ENCODE measurements at places on chromosomes 4 and X.

GRCh38 chrX:125894947-125895346, 271.1 kb downstream of the DCAF12L2 start:
- no peak for DNase-seq

GRCh38 chrX:10483191-10483831, 137.1 kb downstream of the MID1 start:
- DNase-seq: no peak

DNA sequence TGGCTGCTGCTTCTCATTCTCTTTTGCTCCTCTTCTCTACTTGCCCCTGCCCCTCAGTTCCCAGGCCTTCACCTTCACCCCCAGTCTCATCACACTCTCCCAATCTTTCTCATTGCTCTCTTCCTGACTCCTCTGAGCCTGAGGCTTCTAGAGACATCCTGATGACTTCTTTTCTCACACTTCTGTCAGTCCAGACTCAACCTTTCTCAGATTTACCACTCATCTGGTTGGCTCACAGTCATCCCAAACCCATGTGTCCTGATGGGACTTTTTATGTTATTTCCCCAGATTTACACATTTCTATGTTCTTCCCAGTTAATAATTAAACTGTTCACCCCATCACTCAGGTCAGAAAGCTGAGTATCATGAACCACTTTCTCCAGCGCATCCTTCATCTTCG, 68.0 kb downstream of the TMA16 start:
- DNase-seq: no peak

GRCh38 chr4:124964251-124964650, 251.7 kb upstream of the ANKRD50 start:
- no peak for DNase-seq

- DNase-seq: no peak
Measured at GRCh38 chr4:24664956-24665355, 80.6 kb upstream of the DHX15 start.

GRCh38 chr4:15400981-15401671, 26.7 kb upstream of the C1QTNF7 start:
- no peak for DNase-seq

- DNase-seq: no peak
Measured at GRCh38 chrX:154987940-154988339, 34.6 kb downstream of the F8 start.

GRCh38 chr4:23630110-23630509, 259.7 kb downstream of the PPARGC1A start:
- DNase-seq: no peak

DNA sequence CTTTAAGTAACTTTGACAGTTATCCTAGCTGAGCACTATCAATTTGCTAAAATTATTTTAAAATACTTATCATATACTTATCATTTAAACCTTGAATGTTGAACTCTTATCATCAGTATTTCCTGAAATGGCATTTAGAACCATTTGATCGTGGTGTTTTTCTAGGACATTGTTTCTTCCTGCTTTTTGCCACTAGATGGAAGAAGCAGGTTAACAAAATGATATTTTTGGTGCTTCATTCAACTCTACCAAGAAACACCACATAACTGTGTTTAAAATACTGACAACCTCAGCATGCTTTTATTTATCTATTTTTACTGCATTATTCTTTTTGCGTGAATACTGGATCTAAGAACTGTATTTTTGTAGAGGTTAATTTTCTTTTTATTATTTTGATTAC, 44.6 kb downstream of the C4orf33 start:
- DNase-seq: no peak

DNA sequence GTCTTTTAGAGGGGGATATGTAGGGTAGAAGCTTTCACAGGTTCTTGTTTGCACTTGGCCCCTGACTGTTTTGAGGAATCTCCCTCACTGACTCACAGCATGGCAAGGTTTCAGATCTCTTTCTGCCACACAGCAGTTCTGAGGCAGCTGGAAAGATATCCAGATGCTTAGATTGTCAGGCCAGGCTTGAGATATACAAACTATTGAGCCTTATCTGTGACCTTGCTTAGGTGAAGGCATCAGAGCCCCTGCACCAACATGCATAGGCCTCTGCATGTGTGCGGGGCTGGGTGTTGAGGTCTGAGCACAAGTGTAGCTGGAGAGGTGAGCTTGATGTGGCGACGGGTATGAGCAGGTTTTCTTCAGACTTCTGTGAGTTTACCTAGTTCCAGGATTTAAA, 80.9 kb upstream of the MSANTD1 start:
- DNase-seq: no peak

DNA sequence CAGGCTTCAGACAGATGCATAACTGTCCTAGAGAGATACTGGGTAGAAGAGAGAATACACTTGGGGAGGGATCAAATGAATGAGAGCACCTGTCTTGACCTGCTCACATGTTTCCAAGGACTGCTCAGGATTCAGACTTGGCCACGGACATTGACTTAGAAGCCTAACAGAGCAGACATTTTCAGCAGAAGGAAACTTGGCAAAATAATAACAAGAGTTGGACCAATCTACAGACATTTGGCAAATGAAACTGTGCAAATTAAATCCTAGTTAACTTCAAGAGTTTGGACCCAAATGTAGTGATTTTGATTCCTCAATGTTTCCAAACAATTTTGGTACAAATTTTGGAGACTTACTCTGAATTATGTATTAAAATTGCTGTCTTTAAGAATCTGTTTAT, 223.9 kb downstream of the CAMK2D start:
- DNase-seq: no peak

DNA sequence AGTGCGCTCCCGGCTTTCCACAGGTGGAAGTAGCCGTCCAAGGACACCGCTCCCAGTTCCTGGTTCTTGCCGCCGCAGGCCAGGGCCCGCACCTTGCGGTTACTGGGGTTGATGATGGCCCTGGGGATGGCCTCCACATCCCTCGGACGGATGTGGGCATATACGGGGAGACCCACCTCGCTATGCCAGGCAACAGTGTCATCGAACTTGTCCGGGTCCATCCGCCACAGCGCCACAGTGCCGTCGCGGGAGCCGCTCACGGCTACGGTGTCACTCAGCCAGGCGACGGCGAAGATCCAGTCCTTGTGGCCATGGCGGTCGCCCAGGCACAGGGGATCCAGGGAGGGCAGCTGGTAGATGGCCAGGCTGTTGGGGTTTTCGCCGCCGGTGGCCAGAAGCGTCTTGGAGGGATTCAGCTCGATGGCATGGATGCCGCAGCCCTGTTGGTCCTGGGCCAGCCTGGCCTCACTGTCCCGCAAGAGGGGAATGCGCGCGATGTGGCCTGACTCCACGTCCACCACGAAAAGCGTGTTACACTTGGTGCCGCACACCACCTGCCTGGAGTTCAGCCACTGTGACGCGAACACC, 795 bp downstream of the DCAF12L1 start:
- DNase-seq: no peak

GRCh38 chr4:143559757-143560147, 46.2 kb downstream of the SMARCA5 start:
- no peak for DNase-seq

- DNase-seq: no peak
Measured at GRCh38 chr4:22500831-22501714, 14.8 kb downstream of the ADGRA3 start.

- DNase-seq: no peak
Measured at GRCh38 chrX:53738370-53738906, 51.9 kb upstream of the HUWE1 start.

DNA sequence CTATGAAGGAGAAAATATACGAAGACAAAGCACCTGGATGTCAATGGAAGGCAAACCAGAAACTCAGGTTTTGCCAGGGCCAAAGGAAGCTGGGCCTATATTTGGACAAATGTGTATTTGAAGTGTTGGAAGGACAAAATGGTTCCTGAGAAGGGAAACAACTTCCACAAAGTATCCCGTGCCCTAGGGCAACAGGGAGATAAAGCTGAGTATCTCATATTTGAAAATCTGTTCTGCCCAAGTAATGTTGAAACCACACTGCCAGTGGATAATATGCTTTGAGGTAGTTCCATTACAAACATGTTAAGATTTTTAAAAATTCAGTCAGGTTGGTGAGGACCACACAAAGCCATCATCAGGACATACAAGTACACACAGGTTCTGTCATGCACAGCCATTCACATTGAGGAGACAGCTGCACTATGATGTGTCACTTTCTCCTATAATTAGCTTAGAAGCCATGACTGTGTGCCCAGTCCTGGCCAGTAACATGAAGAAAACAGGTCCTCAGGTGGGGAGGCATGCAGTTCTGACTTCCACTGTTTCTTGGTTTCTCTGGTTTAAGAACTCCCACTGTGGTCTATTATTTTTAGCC, 116.4 kb downstream of the PWWP3B start:
- no peak for DNase-seq

- no peak for DNase-seq
Measured at GRCh38 chr4:142752202-142752786, 93.8 kb downstream of the INPP4B start.

DNA sequence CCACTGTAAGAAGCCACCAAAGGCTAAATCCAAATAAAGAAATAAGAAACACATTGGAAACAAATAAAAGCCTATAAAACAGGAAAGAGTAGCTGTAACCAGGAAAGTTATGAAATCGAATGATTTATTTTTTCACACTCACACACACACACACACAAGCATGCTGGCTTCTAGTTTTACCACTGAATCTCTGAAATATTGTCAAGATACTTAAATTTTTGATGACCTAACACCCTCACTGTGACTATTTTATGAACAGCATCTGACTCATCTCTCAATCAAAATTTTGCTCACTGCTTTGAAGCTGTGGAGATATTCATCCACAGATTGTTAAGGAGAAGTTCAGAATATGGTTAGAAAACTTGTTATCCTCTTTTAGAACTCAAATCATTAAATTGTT, 13.9 kb upstream of the GABRB1 start:
- no peak for DNase-seq

DNA sequence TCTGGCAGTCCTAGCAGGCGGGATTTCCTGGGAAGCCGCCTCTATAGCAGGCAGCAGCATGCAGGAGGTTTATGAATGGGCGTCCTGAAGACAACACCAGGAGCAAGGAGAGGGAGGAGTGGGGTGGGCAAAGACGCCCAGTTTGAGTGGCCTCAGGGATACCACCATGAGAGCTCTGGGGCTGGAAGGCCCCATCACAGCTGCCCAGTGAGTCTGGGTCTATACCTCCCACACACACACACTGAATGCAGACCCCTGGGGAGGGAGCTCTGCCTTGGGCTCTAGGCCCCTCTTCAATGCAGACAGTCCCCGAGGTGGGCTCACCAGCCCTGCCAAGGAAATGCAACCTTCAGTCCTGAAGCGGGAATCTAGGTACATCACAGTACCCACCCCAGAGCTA, 98.6 kb downstream of the AFAP1 start:
- DNase-seq: no peak

DNA sequence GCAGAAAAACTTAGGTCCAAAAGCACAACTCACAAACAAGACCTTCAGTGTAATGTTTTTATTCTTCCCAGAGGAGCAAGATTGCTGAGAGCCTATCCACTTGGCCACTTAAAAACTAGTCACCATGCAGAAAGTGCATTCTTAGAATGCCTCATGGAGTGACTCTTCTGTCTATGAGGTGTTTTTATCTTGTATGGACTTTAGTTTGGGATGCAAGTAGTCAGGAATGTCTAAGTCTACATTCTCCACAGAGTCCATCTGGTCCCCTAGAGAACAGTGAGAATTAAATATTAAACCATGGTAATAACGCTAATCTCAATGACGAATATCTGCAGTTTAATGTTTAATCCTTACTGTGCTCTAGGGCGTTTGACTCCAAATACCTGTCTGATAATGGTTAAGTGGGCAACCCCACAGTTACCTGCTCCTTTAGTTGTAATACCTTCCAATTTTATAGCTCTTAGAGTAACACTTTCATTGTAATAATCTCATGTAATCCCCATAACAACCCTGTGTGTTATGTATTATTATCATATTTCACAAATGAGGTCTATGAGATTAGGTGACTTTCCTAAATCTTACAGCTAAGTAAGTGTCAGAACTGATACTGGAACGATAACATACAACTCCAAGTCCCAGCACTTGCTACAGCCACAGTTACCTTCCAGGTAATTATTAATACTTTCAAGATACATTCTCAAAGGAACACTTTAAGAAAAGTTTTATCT, 235.6 kb upstream of the JADE1 start:
- no peak for DNase-seq

- DNase-seq: no peak
Measured at GRCh38 chr4:151000747-151001429, 14.2 kb downstream of the LRBA start.

- no peak for DNase-seq
Measured at GRCh38 chr4:183107891-183108459, 8.9 kb downstream of the WWC2 start.

DNA sequence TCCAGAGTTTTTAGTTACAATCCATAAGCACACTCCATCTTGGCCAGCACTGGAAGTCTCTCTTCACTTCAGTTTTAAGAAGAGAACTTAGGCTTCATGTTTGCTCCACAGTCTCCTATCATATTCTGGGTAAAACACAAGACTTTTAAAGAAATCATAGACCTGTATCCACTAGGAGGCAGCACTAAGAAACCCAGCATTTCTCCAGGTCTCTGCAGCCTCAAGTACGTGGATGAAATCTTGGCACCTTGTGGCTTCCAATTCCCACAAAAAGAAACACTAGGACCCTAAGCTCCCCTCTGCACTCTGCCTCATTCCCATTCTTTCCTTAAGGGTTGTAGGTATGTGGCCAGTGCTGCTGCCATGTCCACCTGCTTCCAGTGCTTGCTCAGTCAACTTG, 367.3 kb upstream of the CASK start:
- no peak for DNase-seq

DNA sequence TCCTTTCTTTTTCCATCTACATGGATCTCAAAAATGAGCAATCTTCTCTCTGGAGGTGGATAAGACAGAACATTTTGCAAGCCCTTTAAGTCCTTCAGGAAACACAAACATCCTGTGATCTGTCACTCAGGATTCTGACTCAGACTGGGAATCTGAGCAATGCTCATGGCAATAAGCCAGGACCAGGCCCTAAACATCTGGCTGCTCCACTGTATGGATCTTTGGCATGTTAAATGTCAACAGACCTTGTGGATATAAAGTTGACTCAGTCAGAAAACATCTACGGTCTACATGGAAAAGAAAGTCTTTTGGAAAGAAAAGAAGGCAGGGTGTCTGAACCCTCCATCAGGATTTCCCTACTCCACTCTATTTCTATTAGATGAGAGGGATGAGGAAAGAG, 17.8 kb upstream of the CHIC2 start:
- DNase-seq: no peak

DNA sequence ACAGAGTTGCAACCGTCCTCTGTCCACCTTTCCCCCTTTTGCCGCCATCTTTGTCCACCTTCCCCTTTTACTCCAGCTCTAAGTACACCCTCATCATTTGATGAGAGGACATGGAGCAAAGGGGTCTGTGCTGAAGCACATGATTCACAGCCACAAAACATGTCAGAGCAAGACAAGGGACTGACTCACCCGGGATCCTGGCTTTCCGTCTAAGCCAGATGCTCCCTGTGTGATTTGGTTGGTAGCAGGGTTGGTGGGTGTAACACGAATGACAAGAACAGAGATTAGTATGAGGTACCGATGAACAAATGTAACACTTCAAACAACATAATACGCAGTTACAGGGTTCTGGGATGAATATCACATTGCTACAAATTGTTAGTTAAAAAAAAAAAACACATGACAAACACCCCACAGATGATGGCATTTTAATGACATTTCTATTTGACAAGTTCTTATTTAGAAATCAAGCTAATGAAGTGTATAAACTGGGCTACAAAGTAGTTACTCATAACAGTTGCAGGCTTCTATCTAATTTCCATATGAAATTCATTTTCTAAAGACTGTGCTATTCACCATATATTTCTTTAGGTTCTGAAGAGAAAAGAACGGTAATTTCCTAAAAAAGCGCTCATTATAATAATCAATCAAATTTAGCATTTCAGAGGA, 71.4 kb upstream of the ETNPPL start:
- no peak for DNase-seq

Data from stimulated activated CD8-positive, alpha-beta memory T cell treated with anti-CD3 and anti-CD28 coated beads, Interleukin-4, amount 100 ng/mL, for 1 hour (primary cell).